ENCODE measurements at places on chromosomes 7 and 10.
A peak's percentile ranks its signal among the peaks of the same experiment; 100 is the strongest.

- DNase-seq: no peak
Observed at GRCh38 chr7:155669717-155670505, 25.4 kb downstream of the RBM33 start.

- no peak for DNase-seq
Observed at GRCh38 chr10:73359492-73359891, 828 bp upstream of the CFAP70 start.

- DNase-seq: no peak
Observed at GRCh38 chr10:104601166-104601565, 39.9 kb upstream of the SORCS3 start.

DNA sequence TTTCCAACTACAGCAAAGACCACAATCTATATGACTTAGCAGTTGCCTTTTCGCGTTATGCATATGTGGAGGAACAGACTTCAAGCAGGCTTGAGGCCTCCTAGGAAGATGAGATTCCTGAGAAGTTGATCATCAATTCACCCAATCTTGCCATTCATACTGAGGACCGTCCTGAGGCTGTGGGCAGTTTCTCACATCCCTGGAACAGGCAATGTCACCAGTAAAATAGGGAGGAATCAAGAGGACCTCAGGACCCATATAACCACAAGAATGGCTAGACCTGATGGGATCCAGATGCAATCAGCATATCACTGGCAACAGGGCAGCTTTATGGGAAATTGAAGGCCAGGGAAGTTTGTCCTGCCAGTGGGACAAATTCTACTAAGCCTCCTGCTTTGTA, 17.3 kb downstream of the KDM7A start:
- DNase-seq: no peak

- no peak for DNase-seq
Observed at GRCh38 chr7:129845178-129845971, 107.4 kb downstream of the UBE2H start.

- no peak for DNase-seq
Observed at GRCh38 chr10:23344241-23344841, at the start of gene C10orf67. Gene C10orf67, minus strand, starts transcription at chr10:23344797. Its CDS starts 23 bp downstream, at chr10:23344774.

DNA sequence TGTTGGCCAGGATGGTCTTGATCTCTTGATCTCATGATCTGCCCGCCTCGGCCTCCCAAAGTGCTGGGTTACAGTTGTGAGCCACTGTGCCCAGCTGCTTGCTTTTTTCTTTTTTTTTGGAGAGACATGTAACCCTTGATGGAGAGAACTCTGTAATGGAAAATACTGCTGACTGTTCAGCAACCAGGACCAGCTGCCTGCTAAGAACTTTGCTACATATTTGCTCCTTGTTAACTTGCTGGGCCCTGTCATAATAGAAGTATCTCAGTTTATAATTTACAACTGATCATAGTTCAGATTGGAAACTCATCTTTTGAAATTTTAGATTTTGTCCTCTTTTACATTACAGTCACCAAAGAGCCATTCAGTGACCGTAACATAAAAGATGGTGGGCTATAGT, 34.9 kb downstream of the TASOR2 start:
- DNase-seq: no peak

GRCh38 chr7:102286237-102287110, at the start of gene SH2B2:
Gene SH2B2, plus strand, starts transcription at chr7:102286868. Its CDS starts 13,683 bp downstream, at chr7:102300551.
- DNase-seq: no peak

- DNase-seq: peak; percentile 62
Observed at GRCh38 chr7:102395873-102396709, at the start of gene PRKRIP1. Gene PRKRIP1, plus strand, starts transcription at chr7:102396363. Its CDS starts 49 bp downstream, at chr7:102396412.

DNA sequence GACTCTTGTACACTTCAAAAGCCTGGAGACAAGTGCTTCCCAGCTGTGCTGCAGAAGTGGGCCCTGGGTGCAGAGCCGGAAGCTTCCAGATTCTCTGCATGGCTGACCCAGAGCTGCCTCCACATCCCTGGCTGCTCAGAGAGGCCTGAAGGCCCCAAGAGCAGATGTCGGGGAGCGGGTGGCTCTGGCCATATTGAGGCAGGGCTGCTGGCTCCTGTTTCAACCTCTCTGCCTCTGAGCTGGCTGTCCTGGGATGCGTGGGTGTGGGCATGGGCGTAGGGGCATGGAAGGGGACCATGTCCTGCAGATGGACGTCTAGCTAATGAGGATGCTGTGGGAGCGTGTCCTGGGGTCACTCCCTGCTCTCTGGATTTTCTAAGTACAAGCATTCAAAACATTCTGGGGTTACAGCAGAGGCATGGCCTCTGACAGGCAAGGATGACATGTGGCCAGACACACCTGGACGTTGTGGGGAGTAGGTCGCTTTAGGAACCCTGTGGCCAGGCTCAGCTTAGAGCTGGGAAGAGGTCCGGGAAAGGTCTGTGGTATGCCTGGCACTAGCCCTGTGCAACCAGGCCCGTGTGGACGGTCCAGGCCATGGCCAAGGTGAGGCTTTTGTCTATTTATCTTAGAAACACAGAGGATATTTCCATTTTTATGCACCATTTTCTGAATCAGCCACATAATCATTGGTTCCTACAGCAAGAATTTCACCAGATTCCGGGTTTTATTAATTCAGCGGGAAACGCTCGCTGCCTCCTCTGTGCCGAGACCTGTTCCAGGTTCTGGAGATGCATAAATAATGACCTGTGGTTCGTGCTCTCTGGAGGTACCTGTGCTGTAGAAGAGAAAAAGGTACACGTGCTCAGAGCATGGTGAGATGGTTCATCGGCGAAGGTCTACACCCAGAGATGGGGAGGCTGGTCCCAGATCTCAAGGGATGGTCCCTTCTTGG, 361.1 kb downstream of the GLRX3 start:
- no peak for DNase-seq

DNA sequence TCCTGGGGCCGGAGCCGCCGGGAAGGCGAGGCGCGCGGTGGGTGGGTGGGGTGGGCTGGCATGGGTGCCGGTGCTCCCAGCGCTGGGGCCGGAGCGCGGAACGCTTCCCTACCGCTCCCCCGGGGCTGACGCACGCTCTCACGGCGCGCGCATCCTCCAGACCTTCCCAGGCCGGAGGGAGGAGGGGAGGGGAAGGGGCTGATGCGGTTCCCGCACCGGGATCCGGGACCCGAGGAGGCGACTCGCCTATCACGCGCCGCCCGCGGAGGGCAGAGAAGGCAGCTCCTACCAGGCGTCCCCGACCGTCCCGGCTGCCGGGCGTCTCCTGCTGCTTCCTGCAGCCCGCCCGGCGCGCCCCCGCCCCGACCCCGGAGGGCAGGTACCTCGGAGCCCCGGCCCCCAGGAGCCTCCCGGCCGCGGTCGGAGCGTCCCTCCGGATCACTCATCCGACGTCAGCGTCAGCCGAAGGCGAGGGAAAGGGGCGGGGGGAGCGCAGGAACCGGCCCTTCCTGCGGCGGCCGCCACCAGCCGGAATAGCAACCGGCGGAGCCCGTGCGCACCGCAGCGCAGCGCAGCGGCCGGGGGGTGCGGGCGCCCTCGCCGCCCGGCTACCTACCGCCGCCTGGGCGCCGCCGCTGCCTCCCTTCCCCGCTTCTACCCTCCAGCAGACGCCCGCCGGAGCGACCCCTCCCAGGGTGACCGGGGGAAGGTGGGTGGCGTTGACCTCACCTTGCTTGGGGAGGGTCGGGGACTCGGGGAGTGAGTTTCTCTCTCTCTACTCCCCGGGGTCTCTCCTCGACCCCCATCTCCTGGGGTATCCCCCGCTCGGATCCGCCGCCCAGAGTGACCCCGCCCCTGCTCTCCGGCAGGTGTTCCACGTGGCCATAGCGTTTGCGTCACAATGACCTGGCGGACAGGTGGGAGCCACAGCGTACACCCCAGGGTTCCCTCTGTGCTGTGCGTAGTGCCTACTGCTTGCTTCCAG, at the start of gene ICA1:
Gene ICA1 (minus strand): TSS at position 457 of the 985 bp plus-strand sequence. CDS start 26,241 bp downstream, outside the sequence.
- no peak for DNase-seq

DNA sequence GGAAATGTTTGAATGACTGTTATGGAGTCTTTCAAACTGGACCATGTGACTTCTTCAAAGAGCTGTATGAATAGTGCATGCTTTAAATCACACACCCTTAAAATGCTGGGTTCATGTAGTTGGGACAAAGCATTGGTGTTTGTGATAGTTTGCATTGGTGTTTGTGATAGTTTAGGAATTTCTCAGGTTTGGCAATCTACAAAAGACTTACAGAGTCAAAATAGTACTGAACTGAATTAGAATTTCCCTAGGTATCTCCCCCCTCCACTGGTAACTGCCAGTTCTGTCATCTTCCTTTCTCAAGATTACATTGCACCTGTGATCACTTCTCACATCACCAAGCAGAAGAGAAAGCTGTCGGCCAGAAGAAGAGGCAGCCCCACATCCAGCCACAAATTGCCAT, 261.1 kb downstream of the GATA3 start:
- DNase-seq: no peak

- DNase-seq: no peak
Observed at GRCh38 chr7:84841809-84842208, 345.0 kb downstream of the SEMA3D start.

DNA sequence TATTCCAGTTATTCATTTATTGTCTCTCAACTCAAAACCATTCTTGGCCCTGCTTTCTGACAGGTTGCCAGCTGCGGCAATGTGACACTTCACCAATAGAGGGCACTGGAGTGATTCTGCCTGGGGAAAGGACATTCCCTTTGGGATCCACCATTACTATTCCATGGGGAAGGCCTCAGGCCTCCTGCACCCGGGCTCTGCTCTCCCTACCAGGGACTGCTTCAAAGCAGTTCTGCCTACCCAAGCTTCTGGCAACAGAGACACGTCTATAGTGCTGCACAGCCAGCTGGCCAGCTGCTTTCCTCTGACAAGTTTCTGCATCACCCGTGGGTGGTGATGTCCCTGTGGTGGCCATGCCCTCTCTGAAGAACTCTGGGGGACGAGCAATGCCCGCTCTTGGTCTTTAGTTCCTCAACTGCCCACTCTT, 163.8 kb downstream of the ELMO1 start:
- no peak for DNase-seq

DNA sequence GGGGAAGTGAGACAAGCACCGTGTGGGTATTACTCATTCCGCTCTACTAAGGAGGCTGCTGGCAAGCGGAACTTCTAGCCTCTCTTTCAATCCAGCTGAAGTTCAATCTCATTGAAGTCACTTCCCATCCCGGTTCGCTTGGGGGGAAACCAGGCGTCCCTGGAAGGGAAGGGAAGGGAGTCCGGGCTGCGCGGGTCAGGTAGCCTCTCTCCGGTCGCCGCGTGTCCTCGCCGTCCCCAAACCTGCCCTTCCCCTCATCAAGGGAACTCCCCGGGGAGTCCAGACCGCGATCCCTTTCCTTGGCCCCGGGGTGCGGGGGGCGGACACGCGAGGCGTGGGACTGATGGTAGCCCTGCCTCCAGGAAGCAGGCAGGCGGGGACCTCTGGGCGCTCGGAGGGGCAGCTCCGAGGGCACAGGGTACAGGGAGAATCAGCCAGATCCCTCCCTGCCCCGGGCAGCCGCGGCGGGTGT, 598 bp upstream of the ZEB1 start:
- peak; percentile 9 for DNase-seq

DNA sequence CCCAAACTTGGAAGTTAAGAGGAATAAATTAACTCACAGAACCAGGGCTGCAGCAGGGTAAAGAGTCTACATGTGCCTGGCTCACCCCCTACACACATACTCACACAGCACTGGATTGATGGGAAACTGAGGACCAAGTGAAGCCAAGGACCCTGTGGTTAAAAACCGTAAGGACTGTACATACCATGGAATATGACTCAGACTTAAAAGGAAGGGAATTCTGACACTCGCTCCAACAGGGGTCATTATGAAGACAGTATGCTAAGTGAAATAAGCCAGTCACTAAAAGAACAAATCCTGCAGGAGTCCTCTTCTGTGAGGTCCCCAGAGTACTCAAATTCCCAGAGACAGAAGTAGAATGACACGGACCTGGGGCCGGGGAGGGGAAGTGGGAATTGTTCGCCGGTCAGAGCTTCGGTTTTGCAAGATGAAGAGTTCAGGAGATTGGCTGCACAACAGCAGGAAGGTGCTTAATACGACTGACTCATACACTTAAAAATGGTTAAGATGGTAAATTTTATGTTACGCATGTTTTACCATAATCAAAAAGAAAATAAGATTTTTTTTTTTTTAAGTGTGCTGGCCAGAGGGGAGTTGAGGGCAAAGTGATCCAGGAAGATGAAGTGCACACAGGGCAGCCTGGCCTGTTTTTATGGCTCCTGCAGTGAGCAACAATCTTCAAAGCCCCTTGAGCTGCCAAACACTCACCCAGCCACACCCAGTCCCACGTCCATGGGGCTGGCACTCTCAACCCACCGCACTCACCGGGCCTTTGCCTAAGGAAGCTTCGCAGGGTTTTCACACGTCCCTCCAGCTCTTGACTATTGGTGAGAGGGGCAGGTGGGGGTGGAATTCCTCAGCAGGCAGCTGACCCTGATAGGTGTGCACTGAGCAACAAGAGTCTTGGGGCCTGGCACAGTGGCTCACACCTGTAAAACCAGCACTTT, 26.4 kb downstream of the DRGX start:
- no peak for DNase-seq

GRCh38 chr7:73811760-73812168, 19.0 kb upstream of the CLDN4 start:
- DNase-seq: peak; percentile 21

- no peak for DNase-seq
Observed at GRCh38 chr10:13206546-13207443, 27.4 kb downstream of the UCMA start.

- DNase-seq: no peak
Observed at GRCh38 chr10:115432188-115432819, 339.1 kb downstream of the ATRNL1 start.

DNA sequence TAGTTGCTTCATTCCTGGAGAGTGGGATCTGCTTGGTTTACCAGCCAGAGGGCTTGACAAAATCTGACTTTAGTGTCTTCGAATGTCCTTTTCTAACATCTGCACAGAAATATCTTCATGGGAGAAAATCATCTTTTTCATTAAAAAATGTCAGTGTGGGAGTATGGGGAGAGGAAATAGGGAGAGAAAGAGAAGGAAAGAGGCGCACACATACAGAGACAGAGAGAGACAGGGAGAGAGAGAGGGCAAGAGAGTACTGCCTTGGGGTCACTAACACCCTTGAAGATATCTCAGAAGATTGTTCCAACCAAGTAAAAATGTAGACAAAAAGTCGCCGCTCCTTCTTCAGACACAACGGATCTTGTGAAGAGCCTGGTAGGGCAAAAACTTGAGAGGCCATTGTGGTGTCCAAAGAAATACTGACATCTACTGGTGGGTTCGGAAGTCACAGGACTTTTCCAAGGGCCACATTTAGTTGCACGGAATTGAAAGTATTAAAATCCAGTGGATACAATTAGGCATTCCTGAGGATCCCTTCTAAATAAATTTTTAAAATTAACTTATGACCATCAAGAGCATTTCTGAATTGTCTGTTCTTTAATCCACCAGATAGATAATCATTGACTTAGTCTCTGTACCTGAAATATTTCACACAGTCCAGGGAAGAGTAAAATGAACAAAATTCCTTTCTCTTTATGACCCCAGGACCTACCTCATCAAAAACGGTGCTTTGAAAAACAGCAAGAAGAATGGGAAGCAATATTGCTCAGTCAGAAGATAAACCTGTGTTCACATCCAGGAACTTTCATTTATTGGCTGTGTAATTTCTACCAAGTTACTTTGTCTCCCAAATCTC, 29.7 kb downstream of the VIM start:
- peak; percentile 19 for DNase-seq

DNA sequence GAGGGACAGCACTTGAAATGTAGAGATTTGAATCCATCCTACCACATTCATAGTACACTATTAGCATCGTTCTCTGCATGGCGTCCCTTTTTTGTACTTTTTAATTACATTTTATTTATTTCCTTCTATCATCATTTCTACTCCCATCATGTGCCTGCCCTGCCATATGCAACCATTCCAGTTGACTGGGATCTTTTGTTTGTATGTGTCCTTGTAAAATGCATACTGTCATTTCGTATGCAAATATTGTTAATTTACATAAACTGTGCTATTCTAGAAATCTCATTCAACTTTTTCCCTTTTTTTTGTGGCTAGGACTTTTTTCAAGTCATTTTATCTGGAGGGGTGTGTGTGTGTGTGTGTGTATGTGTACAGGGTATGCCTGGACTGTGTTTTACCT, 57.9 kb downstream of the RAB11FIP2 start:
- DNase-seq: no peak
